ENCODE measurements at places on chromosomes 1 and 21. TPM values are rescaled to one million over a fixed set of nuclear protein-coding genes. Genes with fewer than 3 reads are reported as not detected.

- no peak overlapping the region for H3K4me3 ChIP-seq
- no peak overlapping the region for H3K27ac ChIP-seq
- no peaks in the 10 kb centered on the region for H3K27me3 ChIP-seq
- DNase-seq: no peak
These were observed 201.0 kb downstream of the HS2ST1 start for GRCh38 chr1:87115317-87115890.

DNA sequence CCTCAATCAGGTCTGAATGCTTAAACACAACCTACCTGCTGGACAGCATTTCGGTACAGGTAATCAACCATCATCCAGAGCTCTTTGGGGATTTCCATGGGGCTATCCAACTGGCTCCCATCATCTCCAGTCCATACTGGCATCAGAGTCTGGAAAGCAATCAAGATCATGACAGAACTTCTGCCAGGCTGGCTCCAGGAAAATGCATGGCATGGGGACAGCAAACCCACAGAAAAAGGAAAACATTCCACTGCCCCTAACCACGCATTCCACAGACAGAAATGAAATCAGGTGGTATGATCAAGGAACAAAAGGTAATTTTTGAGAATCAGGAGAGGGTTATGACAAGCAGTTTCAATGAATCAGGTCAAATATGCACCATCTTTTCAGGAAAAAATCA is 9.1 kb upstream of the MTF1 start:
- H3K4me1 ChIP-seq: peaks cover 11% of the 10 kb centered on the region
- peaks cover 20% of the 10 kb centered on the region for H3K36me3 ChIP-seq
- no peak overlapping the region for H3K27ac ChIP-seq
- no peak for DNase-seq
- H3K4me3 ChIP-seq: no peak overlapping the region

DNA sequence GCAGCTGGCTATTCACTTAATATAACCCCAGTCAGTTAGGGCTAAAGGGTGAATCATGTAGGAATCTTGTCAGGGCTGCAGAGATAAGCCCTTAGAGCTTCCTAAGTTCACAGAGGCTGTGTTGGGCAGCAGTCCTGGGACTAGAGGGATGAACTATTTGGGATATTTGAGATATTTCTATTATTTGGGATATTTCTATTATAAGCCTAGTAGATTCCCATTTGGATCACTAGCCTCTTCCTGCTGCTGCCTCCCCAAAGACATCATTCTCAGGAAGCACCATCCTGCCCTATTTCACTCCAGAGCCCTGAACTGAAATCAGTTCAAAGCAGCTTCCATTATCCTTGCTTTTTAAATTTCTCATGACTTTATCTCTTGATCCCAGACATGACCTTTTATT is 501.3 kb downstream of the NUF2 start:
- H3K36me3 ChIP-seq: no peaks in the 10 kb centered on the region
- no peak for DNase-seq
- H3K27ac ChIP-seq: no peak overlapping the region

DNA sequence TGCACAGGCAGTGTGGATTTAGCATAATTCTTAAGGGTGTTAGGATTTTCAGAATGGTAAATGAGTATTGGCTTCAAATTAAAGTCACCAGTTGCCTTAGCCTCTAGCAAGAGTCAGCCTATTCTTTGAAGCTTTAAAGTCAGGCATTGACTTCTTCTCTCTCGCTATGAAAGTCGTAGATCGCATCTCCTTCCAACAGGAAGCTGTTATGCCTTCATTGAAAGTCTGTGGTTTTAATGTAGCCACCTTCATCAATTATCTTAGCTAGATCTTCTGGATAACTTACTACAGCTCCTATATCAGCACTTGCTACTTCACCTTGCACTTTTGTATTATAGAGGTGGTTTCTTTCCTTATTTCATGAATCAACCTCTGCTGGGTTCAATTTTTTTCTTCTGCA is 320.2 kb downstream of the PTPRC start:
- peaks cover 23% of the 10 kb centered on the region for H3K4me1 ChIP-seq
- peaks cover 3% of the 10 kb centered on the region for H3K36me3 ChIP-seq
- peak overlapping the region; percentile 35 for H3K27ac ChIP-seq
- no peaks in the 10 kb centered on the region for H3K27me3 ChIP-seq
- DNase-seq: no peak
- no peak overlapping the region for H3K4me3 ChIP-seq

DNA sequence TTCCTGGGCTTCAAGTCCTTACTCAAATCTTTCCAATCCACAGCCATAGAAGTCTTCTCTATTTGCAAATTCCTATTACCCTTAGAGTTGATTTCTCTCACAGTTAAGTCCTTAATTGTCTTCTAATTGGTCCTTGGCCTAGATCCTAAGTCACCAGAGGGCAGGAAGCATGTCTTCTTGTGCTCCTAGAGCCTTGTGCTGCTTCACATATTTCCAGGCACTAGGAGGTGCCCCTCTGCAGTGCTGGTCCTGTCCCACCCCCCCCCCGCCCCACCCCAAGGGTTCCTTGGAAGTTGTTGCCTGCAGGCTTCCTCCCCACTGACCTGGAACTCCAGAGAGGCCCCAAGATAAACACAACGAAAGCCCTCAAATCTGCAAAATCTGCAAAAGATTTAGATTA is 28.1 kb upstream of the TARBP1 start:
- DNase-seq: no peak
- peaks cover 2% of the 10 kb centered on the region for H3K36me3 ChIP-seq
- no peak overlapping the region for H3K4me3 ChIP-seq
- H3K4me1 ChIP-seq: peaks cover 26% of the 10 kb centered on the region

Gene RGS8
- 0.05 TPM for total RNA-seq

DNA sequence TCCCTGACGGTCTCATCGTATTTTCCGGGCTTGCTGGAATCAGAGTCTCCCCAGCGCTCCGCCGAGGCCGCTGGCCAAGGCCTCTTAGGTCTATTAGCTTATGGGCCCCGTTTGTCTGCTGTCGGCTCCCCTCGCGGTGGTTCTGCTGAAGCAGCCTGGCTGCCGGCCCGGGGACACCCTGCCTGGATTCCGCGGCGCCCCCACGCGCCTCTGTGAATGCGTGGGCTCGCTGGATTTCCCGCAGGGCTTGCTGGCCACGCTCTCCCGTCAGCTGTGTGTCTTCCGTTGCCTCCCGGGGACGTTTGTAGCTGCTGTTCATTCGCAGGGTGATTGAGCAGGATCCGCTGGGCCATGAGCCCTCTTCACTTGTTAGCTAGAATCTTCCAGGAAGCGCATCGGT is 8.4 kb downstream of the LRRC3 start:
- no peaks in the 10 kb centered on the region for H3K4me1 ChIP-seq
- no peaks in the 10 kb centered on the region for H3K27me3 ChIP-seq
- no peaks in the 10 kb centered on the region for H3K36me3 ChIP-seq
- no peak overlapping the region for H3K27ac ChIP-seq
- H3K4me3 ChIP-seq: no peak overlapping the region

GRCh38 chr1:219574484-219575087 is 38.3 kb downstream of the ZC3H11B start:
- no peak overlapping the region for H3K27ac ChIP-seq
- no peak overlapping the region for H3K4me3 ChIP-seq
- DNase-seq: no peak
- no peaks in the 10 kb centered on the region for H3K36me3 ChIP-seq
- H3K27me3 ChIP-seq: no peaks in the 10 kb centered on the region

DNA sequence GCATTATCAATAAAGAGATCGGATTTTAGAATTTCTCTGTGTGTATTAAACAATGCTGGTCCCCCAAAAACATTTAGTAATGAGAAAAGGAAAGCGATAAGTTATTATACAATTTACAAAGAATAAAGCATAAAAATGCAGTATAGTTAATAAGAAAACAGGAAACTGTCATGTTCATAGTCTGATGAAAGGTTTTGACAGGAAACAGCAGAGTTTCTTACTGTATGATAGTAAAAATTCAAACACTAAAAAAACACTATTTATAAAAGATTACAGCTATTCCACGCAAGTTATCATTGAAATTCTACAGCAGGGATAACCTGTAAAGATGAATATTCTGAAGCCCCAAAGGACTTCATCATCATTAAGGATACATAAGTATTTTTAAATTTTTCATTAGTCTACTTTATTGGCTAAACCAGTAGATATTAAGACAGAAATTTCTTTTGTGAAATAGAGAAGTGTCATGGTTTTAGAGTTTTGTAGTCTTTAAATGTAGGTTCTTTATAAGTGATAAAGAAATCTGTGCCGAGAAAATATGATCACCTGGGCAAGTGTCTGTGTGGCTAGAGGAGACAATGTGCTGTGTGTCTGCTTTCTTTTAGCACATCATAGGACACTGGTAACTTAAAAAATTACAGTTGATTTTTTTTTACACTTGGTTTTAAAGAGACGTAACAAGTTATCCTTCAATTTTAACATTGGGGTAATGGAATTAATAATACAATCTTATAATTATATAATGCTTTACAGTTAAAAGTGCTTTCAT is 49.7 kb upstream of the GFI1 start:
- peak overlapping the region; percentile 98 for H3K27ac ChIP-seq
- peaks cover 49% of the 10 kb centered on the region for H3K36me3 ChIP-seq
- no peak for DNase-seq
- peaks cover 88% of the 10 kb centered on the region for H3K4me1 ChIP-seq

Gene TTC24
- total RNA-seq: 0.51 TPM

DNA sequence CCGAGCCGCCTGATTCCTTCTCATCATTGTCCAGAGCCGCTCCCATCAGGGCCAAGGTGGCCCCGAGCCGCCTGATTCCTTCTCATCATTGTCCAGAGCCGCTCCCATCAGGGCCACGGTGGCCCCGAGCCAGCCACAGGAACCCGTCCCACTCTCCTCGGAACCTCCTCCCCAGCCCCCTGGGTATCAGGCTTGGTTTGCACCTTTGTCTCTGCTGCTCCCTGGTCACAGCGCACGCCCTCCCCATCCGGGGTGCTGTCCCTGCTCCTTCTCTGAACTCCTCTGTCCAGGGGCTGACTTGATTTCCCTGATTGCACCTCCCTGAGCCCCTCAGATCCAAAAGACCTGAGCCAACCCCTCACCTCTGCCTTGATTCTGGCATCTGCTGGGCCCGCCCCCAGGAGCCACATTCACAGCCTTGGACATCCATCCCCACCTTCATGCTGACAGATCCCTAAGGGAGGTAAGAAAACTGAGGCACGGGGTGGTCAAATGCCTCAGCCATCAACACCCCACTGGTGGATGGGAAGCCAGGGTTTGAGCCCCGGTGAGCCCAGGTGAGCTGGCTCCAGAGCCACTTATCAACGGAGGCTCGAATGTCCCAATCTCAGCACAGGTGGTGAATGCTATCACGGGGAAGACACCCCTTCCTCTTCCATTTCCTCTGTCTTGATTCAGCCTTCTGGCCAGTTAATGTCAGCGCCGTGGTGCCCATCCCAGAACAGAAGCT is 25.6 kb upstream of the COL18A1 start:
- no peaks in the 10 kb centered on the region for H3K4me1 ChIP-seq
- no peak for DNase-seq
- H3K4me3 ChIP-seq: no peak overlapping the region
- H3K36me3 ChIP-seq: no peaks in the 10 kb centered on the region

Gene RHBDL2
- not detected for total RNA-seq

Gene HTR6
- 0.17 TPM for total RNA-seq

DNA sequence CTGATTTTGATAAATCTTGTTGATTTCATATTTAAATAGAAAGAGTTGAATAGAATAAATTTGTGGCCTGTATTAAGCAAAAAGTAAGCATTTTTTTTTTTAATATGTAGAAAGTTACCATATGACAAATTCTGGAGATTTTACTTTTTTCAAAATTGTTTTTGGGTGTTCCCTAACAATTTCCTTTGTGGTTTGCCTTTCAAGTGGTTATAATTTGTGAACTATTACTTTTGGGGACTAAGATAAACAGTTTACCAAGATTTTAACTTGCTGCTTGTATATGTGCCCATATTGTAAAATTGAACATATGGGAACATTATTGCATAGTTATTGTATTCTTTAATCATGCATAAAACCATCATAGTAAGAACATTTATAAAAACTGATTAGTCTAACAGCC is 34.6 kb downstream of the SLC30A7 start:
- H3K4me1 ChIP-seq: peaks cover 55% of the 10 kb centered on the region
- no peak for DNase-seq
- H3K27me3 ChIP-seq: no peaks in the 10 kb centered on the region
- H3K4me3 ChIP-seq: no peak overlapping the region
- peaks cover 53% of the 10 kb centered on the region for H3K36me3 ChIP-seq

DNA sequence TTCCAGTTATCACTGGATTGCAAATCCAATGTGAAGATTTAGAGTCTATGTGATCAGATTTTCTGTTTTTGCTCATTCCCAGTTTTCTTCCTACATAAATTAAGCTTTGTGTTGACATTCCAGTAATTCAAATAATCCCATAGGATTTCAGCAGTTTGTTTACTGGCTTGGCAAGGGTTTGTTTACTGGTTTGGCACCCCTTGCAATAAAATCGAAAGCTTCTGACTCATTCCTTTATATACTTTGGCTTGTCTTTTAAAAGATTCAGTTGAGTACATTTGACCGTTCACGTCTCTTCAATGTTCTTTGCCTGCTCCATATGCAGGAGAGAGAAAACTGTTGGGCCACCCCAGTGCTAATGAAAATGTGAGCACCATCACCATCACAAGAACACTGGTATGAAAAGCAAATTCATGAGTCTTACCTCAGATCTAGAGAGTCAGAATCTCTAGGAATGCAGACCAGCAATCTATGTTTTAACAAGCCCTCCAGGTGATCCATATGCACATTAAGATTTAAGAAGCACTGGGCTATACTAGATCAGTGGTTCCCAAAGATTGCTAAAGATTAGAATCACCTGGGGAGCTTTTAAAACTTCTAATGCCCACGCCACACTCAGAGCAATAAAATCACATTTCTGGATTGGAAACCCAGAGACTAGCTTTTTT is 32.8 kb downstream of the ZC3H11B start:
- H3K27me3 ChIP-seq: no peaks in the 10 kb centered on the region
- H3K36me3 ChIP-seq: no peaks in the 10 kb centered on the region
- no peak overlapping the region for H3K27ac ChIP-seq
- no peaks in the 10 kb centered on the region for H3K4me1 ChIP-seq

- H3K4me3 ChIP-seq: no peak overlapping the region
- H3K4me1 ChIP-seq: no peaks in the 10 kb centered on the region
- H3K36me3 ChIP-seq: no peaks in the 10 kb centered on the region
- DNase-seq: no peak
- H3K27me3 ChIP-seq: peaks cover 2% of the 10 kb centered on the region
These were observed 132.4 kb downstream of the EDEM3 start for GRCh38 chr1:184622136-184622823.

Gene MORN1
- total RNA-seq: 6.3 TPM

Gene F3
- total RNA-seq: 0.33 TPM

- H3K27me3 ChIP-seq: peaks cover 2% of the 10 kb centered on the region
- no peak overlapping the region for H3K4me3 ChIP-seq
- no peaks in the 10 kb centered on the region for H3K36me3 ChIP-seq
- no peak for DNase-seq
These were observed 20.3 kb upstream of the ADGRB2 start for GRCh38 chr1:31784356-31785019.

Data from activated CD4-positive, alpha-beta memory T cell treated with anti-CD3 and anti-CD28 coated beads for 36 hours (primary cell).